ENCODE measurements at places on chromosomes 4 and X.

DNA sequence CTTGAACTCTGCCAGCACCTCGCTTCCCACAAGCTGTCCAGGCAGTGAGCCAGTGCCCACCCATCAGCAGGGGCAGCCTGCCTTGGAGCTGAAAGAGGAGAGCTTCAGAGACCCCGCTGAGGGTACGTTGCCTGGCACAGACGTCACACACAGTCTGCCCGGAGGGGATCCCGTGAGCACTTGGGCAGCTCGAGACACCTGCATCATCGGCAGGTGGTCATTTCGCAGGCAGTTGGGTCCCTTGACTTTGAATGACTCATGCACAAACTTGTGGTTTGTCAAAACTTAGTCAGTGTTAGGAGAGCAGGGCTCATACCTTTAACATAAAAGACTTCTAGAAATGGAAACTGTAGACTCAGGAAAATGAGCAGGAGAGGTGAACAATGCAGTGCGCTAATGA, 9.9 kb downstream of the TACC3 start:
- no peak for DNase-seq

GRCh38 chrX:95823796-95824195, 860.8 kb upstream of the DIAPH2 start:
- DNase-seq = no peak

- no peak for DNase-seq
These were observed 10.4 kb downstream of the ZXDA start for GRCh38 chrX:57899906-57900305.

DNA sequence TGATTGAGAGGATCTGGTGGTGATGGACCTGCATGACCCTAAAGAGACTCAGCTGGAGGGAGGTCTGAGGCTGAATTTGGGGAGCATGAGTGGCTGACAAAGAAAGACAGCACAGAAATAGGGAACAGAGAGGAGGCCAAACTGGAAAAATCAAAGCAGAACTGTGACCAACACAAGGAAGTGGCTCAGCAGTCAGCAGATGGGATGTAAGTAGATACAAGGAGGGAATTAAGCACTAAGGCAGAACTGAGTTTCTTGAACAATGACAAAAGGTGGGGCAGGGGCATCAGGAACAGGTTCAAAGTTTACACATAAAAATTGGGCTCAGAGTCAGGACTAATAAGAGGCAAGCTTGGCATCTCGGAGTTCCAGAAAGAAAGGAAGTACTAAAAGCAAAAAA, 144.3 kb upstream of the KLF3 start:
- no peak for DNase-seq

- no peak for DNase-seq
These were observed 258.1 kb downstream of the GABRG1 start for GRCh38 chr4:45865781-45866180.
